Head of caudate nucleus (tissue), 42 donors: ENCODE measurements at places on chromosomes 11 and 22.

DNA sequence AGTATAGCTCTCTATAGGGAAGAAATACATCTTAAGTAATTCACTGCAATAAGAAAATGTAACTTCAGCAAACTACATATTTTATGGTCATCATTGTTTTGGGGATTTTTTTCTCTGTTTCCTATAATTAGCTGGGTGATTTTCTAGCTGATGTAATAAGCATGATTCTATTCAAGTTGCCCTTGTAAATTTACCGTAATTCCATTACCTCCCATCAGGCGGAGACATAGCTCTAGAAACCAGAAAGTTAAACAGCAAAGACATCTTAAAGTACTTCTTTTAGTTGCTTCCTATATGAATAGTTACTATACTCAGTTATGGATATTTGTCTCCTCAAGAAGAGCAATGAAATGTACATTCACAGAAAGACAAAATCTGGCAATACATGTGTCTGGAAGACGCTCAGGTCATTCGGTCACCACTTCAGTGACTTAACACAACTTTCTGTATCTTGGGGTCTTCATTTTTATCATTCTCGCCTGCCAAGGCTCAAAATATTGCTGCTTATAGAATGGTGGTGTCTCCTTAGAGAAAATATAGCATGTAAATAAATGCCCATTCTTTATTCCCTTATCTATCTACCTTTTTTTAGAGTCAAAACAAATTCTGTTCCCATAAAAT, 239.9 kb upstream of the ZC3H12C start:
- no peak for DNase-seq

- no peak for DNase-seq
Observed at GRCh38 chr11:129252621-129253020, 60.5 kb upstream of the ARHGAP32 start.

DNA sequence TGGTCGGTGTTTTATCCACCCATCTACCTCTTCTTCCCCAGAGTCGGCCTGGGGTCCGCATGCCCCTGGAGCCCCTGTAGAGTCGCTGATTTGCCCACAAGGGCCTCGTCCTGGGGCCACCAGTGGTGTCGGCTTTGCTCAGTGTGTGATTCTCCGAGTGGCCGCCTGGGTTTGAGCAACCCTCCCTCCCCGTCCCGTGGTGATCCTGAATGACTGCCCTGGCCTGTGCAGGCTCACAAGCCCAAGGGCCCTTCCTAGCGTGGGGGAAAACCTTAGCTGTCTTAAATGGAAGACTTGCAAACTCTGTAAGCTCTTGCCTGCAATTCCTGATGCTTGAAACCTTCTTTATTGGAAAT, 128.3 kb downstream of the OSBP2 start:
- DNase-seq = no peak

DNA sequence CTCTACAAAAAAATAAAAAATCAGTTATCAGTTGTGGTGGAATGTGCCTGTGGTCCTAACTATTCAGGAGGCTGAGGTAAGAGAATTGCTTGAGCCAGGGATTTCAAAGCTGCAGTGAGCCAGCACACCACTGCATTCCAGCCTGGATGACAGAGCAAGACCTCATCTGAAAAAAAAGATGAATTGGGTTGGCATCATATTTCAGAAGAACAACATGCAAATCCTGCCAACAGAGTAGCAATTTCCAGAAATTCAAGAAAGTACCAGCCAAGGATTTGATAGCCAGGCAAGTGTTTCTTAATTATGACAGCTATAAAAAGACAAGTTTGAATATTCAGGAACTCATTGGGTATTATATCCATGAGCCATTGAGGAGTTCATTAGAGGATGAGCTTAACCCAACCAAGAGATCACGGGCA, 75.2 kb downstream of the USP47 start:
- no peak for DNase-seq

DNA sequence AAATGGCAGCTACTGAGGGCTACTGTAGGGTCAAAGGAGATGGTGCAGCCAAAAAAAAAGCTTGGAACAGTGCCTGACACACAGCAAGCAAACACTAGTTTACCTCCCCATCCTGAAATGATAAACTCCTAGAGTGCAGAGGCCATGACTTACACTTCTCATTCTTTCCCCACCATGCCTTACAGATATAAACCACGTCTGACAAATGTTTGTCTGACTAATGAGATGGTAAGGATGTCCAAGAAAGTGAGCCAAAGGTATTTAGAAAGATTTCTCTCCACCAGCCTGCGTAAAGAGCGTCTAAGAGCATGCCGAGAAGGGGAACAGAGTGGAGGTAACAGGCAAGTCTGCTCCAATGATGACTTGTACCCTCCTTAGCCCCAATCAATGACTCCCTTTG, 99.0 kb downstream of the LARGE1 start:
- no peak for DNase-seq

GRCh38 chr22:48251629-48252028, 1489.2 kb downstream of the TBC1D22A start:
- DNase-seq = peak; percentile 4

- no peak for DNase-seq
Observed at GRCh38 chr22:43319661-43320486, 23.3 kb downstream of the SCUBE1 start.

DNA sequence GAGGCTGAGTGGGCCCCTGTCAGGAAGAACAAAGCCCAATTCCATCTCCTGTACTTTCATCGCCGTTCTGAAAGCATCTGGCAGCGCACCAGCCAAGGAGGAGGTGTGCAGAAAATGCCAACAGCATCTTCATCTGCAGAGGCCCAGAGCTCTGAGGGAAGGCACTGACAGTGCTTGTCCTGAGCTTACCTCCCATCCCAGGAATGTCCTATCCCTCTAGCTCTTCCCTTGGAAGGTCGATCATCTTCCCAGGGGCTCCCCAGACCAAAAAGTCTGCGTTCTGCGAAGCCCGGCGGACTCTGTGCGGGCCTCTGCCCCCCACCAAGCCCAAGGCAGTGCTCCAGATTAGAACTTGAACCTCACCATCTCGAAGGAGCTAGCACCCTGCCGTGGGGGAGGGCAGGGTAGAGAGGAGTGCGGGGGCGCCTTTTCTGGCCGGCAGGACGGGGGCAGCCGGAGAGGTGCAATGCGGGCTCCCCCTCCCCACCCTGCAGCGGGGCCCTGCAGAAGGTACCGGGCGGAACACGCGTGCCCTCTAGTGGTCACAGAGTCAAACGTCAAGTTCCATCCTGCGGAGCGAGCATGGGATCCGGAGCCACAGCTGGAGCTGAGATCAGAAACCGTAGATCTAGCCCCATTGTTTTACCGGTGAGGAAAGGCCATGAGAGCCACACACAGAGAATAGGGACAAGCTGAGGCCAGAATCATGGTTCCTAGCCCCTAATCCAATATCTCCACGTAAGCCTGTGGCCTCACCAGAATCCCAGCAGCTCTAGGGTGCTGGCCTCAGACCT, 5.0 kb downstream of the SCN2B start:
- DNase-seq = peak; percentile 93

DNA sequence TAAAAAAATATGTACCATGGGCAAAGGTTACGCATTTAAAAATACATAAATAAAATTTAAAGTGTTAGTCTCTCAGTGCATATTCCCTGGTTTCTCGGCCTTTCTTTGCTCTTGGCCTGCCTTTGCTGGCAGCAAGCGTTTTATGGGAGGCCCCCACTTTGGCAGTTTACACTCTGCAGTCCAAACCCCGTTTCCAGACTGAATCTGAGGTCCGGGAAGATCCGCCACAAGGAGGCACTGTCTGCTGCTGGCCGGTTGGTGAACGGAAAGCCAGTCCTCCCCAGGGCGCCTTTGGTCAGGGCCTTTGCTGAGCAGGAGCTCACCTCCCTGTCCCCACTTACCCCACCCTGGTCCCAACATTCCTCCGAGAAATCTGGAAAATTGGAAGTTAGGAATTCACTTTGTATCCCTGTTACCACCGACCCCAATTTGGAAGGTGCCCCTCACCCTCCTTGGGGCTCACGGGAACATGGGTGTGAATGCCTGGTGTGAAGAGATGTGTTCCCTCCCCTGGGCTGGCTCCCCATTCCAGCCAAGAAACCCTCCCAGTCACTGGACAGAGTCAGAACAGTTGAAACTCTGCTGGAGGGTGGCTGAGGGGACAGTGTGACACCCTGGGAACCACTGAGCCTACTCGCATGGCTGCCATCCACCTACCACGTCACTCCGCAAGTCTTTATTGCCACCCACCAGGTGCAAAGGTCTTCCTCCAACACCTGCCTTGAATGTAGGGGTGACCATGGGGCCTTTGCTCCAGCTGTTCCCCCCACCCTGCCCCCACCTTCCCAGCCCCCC, 9.4 kb upstream of the SF1 start:
- DNase-seq = peak; percentile 65

DNA sequence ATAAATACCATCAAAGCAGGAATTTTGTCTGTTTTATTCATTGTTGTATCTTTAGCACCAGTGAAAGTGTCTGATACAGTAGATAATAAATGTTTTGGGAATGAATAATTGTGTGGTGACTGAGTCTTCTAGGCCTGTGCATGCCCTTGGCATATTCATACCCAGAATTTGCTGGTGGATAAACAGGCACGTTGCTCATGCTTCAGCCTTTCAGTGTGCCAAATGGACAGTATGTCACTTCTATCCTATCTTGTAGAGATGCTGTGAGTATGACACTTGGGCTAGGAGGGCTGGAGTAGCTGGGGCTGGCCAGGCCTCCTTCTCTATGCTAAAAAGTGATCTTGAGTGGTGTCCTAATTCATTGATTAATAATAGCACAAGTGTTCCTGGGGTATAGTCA, 287.3 kb upstream of the DDI1 start:
- DNase-seq = no peak

- no peak for DNase-seq
Observed at GRCh38 chr11:76155500-76156227, 50.6 kb downstream of the WNT11 start.

GRCh38 chr11:124329787-124330478, 9.9 kb upstream of the OR8D2 start:
- DNase-seq = no peak

GRCh38 chr22:16970446-16970845, 37.6 kb downstream of the GAB4 start:
- no peak for DNase-seq

- DNase-seq = no peak
Observed at GRCh38 chr22:37283393-37283937, 1.2 kb downstream of the CYTH4 start.

DNA sequence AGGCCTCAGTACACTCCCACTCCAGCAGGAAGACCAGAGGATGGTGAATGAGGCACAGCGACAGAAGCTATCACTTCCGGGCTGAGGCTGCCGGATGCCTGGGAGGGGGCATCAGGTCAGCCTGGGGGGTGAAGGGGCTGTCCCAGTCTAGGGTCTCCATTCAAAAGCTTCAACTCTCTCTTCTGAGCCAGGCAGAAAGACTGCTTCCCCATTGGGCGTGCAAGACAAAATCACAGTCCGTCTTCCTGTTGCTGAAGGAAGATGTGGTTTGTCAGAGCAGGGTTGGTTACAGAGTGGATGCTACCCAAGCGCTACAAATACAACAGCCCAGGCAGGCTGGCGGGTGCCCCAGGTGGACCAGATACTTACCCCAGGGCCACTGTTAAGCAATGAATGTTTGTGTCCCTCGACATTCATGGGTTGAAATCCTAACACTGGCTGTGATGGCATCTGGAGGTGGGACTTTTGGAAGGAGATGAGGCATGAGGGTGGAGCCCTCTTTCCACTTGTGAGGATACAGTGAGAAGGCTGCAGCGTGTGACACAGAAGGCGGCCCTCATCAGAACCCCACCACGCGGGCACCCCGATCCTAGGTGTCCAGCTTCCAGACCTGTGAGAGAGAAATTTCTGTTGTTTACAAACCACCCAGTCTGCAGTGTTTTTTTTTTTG, 12.0 kb downstream of the UPK3A start:
- no peak for DNase-seq

GRCh38 chr11:1437500-1437899, 47.8 kb downstream of the BRSK2 start:
- no peak for DNase-seq

DNA sequence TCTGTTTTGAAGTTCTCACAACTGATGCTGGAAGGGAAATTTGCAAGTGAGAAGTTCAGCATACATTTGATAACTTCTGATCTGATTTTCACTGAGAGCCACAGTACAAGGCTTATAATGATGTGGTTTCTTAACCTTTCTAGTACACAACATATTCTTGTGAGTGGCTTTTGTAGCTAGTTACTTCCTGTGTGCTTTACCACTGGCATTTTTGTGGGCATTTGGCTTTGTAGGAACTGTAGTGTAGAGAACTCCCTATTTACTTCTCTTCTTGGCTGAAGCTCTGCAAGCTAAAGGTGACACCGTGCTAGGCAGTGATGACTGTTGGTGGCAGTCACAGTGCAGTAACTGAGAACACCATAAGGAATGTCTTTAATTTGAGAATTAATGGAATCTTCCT, 14.9 kb downstream of the USP47 start:
- no peak for DNase-seq

DNA sequence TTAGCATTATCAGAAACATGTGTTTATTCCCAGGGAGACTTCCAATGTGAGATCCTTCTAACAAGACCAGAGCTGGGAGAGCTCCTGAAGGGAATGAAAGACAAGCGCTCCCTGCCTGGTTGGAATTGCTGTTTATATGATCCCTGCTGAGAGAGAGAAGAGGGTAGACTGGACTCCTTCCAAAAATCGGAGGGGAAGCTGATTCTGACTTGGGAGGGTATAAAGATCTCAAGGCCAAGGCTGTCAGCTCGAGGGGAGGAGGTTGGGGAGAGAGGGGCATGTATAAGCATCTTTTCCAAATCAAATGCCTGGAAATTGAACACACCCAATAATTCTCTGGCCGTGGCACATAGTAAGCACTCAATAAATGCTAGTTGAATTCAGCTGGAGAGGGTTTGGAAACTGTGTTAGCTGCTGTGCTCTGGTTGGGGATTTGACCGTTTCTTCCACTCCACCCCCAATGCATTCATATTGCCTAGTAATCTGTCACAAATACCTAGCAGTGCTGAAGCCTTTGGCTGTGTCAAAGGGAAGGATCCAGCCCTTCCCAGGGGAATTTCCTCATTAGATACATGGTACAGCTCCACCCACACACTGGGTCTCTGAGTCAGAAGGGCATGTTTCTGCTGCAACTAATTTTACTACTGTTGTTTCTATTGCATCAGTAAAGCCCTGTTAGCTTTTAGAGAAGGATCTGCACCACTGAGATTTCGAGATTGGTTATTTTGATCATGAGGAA, 61.5 kb downstream of the CACNG2 start:
- peak; percentile 42 for DNase-seq

- DNase-seq = no peak
Observed at GRCh38 chr22:23063539-23064380, 6.6 kb upstream of the GNAZ start.

DNA sequence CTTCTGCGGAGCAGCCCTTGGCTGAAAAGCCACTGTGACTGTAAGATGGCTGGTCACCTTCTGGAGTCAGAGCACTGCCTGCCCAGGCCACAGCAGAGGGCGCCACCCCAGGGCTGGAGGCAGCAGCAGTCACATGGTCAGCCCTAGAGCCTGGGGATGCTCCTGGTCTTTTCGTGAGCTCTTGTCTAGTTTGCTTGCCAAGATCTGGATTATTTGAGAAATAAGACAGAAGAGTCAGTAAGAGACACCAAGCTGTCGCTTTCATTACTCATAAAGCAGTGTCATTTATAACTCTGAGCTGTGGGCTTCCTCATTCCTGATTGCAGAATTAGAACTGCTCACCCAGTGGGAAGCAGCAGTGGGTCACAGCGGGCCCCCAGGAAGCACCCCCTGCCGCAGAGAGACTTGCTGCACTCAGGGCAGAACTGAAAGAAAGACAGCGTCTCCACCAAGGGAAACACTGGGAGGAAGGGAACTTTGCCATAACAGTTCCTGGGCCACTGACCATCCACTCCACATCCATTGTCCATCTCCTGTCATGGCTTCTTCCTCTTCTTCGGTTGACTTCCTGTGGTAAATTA, 56.7 kb downstream of the PPP6R2 start:
- DNase-seq = peak; percentile 55
